ENCODE measurements at places on chromosomes 12 and 14.

- DNase-seq = no peak
Observed at GRCh38 chr12:25811656-25812126, 146.8 kb upstream of the RASSF8 start.

- DNase-seq = no peak
Observed at GRCh38 chr12:32298917-32299316, 100.4 kb upstream of the FGD4 start.

DNA sequence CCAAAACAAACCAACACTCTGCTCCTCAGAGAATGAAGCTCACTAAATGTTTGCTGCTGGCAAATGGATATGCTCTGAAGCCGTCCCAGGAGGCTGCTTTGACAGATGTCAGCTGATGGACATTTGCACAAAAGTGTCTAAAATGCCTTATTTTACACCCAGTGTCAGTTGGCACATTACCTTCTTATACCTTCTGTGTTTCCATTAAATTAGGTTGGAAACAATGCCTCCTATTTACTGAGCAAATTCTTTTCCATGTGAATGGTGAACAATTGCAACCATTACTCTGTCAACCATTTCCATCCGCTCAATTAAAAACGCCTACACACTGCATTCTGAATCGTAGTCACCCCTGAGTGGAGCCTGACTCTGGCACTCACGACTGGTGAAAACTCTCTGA is 1679.9 kb upstream of the FLRT2 start:
- no peak for DNase-seq

GRCh38 chr14:29918981-29919380 is 8.7 kb downstream of the PRKD1 start:
- no peak for DNase-seq

DNA sequence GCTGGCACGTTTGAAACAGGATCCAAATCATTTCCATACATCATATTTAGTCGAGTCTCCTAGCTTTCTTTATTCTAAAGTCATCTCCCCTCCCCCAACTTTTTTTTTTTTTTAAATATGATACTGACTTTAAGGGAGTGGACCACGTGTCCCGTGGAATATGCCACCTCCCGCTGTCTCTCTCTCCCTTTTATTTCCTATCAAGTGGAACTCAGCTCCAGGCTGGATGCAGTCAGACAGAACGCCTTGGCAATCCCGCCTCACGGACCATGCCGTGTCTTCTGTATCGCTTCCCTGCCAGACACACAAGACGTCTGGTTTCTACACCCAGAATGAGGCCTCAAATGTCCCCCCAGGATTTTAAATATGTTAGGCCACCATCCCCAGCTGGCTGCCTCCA is 21.2 kb downstream of the BCL7A start:
- no peak for DNase-seq

- no peak for DNase-seq
Observed at GRCh38 chr12:120761519-120761934, 35.9 kb downstream of the ACADS start.

DNA sequence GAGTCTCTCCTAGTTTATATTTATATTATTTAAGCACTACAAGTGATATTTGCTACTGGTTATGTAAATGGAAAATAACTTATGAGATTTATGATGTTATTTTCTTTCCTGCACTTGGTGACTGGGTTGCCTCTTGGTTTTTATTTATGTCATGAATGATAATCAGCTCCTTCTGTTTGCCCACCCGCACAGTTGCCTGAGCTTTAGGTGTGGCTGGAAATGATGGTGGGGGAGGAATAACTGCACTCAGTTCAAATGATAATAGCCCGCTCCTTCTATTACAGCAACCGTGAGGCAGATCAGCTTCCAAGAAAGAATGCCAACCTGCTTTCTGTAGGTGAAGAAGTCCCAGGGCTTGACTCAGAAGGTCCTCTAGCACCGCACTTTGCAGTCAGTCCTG is 190.2 kb upstream of the CAND1 start:
- DNase-seq = no peak

- no peak for DNase-seq
Observed at GRCh38 chr14:99955826-99956455, 109.3 kb upstream of the EVL start.

GRCh38 chr12:121390856-121391255 is 9.1 kb upstream of the RNF34 start:
- DNase-seq = no peak

GRCh38 chr12:30095511-30095910 is 311.8 kb upstream of the TMTC1 start:
- no peak for DNase-seq

DNA sequence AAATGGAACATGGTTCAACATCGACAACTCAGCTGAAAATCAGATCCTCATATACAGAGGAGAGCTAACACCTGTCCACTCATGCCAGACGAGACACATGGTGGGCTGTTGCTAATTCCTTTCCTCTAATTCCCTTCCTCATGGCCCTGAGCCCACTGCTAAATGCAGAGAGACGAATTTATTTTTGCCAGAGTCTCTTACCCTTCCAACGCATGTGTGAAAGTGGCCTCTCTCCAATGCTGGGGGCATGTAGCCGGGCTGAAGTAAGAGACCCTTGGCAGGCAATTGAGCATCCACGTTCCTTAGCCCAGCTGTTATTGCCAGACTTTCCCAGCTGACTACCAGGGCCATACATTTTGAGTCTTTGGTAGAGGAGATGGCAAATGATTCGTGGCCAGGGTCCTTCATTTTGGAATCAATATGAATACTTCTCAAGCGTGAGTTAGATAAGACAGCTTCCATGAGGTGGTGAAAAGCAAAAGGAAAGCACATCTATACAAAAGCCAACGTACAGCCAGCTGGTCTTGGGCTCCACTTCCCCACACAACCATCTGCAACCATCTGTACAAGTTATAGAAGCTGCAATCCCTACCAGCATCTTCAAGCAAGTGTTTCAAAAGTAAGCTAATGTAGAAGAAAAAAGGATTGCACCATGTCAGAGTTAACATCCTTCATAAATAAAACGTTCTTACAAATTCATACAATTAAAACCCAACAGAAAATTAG is 28.6 kb downstream of the CORO1C start:
- peak; percentile 18 for DNase-seq

DNA sequence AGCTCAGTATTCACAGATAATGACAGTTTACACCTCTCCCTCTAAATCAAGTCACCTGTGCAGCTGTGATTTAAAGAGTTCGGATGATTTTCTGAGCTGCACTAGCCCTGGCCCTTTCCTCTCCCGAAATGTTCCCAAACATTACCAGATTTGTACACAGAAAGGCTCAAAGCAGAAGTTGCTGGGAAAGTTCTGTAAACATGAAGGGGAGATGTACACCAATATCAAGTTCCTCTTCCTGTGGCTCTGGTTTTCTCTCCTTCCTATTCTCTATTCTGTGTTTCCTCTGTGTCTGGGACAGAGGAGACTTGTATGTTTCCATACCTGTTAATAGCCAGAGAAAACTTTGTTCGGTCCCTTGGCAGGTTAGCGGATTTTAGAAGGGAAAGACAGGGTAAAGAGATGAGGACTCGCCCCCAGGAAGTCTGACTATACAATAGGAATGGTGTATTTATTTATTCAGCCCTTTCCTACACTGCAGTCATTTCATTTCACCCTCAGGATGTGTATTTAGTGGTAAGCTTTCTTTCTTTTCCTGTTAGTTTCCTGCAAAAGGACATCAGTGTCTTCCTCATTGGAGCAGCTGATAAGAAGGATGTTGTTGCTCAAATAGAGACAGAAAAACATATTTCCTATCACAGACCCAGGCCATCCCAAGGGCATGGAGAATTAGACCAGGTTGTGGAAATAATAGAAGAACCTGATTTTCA is 7.6 kb upstream of the NUMB start:
- DNase-seq = no peak

DNA sequence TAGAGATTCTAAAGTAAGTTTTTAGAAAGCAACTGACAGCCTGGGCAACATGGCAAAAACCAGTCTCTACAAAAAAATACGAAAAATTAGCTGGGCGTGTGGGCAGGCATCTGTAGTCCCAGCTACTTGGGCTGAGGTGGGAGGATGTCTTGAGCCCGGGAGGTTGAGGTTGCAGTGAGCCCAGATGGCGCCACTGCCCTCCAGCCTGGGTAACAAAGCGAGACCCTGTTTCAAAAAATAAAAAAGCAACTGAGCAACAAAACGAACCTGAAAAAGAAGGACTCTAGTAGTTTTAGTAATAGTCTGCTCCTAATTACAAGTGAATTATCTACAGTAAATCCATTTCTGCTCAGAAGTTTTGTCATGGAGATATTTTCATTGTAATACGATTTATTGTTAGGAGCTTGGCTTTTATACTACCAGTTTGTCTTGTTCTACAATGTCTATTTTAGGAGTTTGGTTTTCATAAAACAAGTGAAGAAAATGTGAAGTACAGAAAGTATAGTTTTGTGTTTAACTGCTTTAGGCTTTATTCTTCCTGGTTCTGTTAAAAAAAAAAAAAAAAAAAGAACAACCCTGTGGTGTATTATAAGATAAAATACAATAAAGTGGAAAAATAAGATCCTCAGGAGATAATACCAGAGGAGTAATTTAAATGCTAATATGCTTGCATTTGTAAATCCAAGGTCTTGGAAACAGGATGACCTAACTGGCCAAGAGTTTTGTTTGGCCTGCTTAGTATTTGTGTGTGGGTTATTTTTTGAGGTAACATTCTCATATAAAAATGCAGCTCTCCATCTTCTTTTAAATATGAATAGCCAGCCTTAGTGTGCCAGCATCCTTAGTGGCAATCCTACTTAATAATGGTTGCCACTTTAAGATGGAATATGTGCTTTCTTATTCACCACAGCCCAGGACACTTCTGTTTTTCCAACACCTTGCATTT is 2.8 kb downstream of the TMX1 start:
- DNase-seq = no peak

DNA sequence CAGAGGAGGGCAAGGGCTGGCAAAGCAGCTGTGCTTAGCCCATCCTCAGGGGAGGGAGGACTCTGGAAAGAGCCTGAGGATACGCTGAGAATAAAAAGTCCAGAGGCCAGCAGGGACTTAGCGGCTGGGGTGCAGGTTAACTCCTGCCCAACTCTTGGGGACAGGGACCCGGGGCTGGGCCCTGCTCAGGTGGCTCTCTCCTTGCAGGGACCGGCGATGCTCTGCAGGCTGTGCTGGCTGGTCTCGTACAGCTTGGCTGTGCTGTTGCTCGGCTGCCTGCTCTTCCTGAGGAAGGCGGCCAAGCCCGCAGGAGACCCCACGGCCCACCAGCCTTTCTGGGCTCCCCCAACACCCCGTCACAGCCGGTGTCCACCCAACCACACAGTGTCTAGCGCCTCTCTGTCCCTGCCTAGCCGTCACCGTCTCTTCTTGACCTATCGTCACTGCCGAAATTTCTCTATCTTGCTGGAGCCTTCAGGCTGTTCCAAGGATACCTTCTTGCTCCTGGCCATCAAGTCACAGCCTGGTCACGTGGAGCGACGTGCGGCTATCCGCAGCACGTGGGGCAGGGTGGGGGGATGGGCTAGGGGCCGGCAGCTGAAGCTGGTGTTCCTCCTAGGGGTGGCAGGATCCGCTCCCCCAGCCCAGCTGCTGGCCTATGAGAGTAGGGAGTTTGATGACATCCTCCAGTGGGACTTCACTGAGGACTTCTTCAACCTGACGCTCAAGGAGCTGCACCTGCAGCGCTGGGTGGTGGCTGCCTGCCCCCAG is 2.8 kb downstream of the B3GNT4 start:
- DNase-seq = no peak

GRCh38 chr14:26939755-26940154 is 341.9 kb upstream of the NOVA1 start:
- DNase-seq = no peak

- no peak for DNase-seq
Observed at GRCh38 chr14:89283327-89284060, 133.5 kb downstream of the FOXN3 start.

DNA sequence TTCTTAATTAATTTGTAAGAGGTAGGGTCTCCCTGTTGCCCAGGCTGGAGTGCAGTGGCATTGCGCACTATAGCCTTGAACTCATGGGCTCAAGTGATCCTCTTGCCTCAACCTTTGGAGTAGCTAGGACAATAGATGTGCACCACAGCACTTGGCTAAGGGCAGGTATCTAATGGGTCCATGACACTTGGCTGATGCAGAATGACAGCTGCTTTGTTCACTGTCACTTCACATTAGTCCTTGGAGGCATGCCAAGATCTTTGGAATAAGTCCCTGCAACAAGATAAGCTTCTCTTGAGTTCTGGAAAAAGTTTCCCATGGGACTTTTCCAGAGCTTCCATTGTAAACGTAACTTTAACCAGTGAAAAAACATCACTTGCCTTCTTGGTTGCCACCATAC is 23.4 kb downstream of the COQ6 start:
- no peak for DNase-seq

DNA sequence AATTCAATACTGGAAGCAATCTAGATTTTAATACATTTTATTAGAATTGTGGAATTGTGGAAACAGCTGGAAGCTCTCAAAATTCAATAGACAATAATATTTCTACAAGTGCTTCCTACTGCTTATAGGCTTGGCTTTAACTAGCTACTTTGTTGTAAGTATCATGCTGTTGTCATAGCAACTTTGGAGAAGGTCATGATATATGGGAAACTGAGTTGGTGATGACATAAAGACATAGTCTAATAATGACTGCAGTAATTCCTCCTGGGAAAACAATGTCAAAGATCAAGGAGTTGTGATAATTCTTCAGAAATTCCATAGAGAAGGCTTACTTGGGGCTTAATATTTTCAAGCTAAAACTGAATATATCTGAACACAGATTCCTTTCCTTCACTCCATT is 266.6 kb downstream of the KIF21A start:
- no peak for DNase-seq

DNA sequence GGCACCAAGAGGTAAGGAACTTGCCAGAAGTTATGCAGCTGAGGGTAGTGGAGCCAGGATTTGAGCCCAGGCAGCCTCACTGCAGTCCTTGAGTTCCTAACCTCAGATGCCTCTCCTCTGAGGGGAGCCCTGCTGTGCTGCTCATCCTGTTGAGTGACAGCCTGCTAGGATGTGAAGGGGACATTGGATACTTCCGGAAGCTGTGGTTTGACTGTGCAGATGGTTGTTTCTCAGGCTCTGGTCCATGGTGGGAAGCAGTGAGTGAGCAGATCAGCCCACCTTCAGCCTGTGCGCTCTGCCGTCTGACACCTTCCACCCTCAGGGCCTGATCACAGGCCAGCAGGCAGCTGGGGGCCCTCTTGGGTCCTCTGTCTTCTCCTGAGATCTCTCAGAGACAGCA is 253.2 kb downstream of the CACNA1C start:
- DNase-seq = peak; percentile 40
